A549 (cell line): ENCODE measurements at places on chromosomes 7 and 10.

- DNase-seq: peak; percentile 33
Measured at GRCh38 chr10:49379596-49380410, 16.1 kb downstream of the DRGX start.

- DNase-seq: no peak
Measured at GRCh38 chr10:69051303-69051702, 36.6 kb upstream of the SRGN start.

DNA sequence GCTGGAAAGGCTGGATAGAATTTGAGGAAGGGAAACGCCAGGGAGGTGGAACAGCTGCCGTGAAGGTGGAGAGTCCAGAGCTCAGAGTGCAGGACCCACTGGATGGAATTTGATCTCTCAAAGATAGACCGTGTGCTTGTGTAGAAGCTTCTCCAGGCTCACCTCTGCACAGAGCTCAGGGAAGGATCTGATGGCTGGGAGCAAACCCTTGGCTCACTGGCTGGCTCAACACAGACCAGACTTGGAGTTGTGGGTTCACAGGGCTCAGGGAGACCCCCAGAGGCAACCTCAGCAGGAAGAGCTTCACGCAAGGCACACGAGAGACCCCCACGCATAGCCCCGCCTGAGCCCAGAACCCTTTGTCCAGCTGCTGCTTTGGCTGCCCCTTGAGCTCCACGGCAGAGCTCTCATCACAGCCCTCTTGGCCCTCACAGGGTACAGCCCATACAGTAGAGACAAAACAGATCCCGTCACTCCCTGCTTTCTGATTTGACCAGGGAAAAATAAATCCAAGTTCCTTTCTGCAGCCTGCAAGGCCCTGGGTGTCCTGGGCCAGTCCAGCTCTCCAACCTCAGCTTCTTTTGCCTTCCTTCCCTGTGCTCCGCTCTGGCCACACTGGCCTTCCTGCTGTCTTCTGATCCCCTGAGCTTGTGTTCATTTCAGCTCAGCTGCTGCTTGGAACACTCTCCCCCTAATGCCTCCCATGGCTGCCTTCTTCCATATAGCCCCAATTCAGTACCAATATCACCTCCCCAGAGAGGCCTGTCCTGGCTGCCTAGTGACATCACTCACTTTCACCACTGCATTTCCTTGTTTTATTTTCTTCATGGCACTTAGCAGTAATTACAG, 26.3 kb downstream of the GHRHR start:
- no peak for DNase-seq

DNA sequence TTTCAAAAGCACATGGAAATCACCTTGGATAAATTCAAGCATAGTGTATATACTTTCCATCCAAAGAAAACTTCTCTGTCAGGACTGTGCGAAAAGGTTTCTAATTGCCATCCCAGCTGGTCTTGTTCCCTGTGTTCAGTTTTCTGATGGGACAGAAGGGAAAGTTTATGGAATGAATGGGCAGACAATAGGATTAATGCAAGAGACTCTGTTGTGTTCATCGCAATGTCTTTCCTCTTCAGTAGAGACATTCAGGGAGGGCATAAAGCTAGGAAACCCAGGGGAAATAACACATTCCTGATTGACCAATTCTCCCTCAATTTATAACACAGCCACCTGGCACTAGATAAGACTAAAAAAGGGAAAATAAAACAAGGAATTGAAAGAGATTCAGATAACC, 78.9 kb downstream of the CACNA2D1 start:
- no peak for DNase-seq
